ENCODE measurements at places on chromosomes 7 and 10. TPM values are rescaled to one million over a fixed set of nuclear protein-coding genes. Genes with fewer than 3 reads are reported as not detected.

DNA sequence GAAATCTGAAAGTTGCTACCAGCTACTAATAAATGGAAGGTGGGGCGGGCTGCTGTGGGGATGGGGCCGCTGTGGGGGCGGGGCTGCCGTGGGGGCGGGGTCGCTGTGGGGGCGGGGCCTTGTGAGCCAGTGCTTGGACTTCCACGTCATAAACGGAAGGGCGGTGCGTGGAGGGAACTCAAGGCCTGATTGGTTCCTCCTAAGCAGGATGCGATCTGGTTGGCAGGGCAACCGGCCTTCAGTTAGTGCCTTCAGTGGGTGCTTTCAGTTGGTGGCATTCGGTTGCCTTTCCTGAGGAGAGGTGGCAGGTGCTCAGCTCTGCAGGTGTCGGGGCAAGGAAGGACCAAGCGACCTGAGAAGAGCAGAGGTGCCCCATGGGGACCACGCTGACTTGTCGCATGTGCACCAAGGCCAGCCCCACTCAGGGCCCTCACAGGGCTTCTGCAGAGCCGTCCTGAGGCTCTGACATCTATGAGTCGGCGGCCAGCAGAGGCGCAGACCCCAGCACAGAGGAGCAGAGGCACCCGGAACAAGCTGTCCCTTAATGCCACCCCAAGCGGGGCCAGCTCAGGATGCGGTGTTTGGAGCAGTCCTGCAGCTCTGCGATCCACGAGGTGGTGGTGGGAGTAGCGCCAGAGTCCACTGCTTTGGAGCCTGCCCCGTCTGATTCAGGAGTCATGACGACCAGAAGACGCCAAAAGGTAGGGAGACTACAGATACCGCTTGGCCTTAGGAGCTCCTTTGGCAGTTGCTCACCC, 54.4 kb upstream of the PDSS1 start:
- no peak overlapping the region for H3K27ac ChIP-seq
- no peaks in the 10 kb centered on the region for H3K4me1 ChIP-seq
- no peaks in the 10 kb centered on the region for H3K27me3 ChIP-seq
- H3K4me3 ChIP-seq = no peak overlapping the region
- no peaks in the 10 kb centered on the region for H3K36me3 ChIP-seq

DNA sequence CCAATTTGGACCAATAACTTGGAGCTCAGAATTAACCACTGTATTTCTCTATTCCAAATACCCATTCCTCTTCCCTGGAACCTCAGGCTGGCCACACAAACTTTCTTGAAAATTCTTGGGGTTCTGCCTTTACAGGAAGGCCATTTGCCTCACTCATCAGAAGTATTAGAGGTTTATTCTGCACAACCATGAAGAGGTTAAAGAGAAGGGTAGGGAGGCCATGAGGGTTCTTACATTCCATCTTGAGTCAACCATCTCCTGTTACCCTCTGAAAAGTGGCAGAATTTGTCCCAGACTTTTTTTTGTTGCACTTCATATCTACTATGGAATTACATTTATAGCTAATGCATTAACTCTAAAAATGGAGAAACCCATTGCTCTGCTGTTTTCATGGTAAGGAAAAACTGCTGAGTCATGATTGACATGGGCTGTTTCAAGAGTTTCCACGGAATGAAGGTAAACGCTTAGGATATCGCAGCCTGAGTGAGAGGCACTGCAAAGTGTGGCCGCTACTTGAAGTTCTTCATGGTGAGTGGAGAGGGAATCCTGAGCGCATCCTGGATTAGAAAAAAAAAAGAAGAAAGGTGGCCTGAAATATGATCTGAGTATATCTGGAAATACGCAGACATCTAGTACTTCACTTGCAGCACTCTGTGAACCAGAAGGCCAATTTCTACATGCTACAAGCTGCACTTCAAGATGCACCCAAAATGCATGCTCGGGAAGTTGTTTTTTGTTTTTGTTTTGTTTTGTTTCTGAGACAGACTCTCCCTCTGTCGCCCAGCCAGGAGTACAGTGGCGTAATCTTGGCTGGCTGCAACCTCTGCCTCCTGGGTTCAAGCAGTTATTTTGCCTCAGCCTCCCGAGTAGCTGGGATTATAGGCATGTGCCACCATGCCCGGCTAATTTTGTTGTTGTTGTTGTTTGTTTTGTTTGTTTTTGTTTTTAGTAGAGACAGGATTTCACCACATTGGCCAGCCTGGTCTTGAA, 83.7 kb downstream of the KIAA1217 start:
- no peak for DNase-seq
- H3K36me3 ChIP-seq = no peaks in the 10 kb centered on the region
- no peaks in the 10 kb centered on the region for H3K27me3 ChIP-seq

GRCh38 chr7:66301249-66301648, 96.1 kb downstream of the TPST1 start:
- H3K27me3 ChIP-seq = no peaks in the 10 kb centered on the region
- no peak for DNase-seq
- H3K36me3 ChIP-seq = no peaks in the 10 kb centered on the region
- H3K27ac ChIP-seq = no peak overlapping the region

- H3K27ac ChIP-seq = no peak overlapping the region
- no peaks in the 10 kb centered on the region for H3K36me3 ChIP-seq
- H3K4me1 ChIP-seq = no peaks in the 10 kb centered on the region
- no peak overlapping the region for H3K4me3 ChIP-seq
- no peaks in the 10 kb centered on the region for H3K27me3 ChIP-seq
- no peak for DNase-seq
Observed at GRCh38 chr7:34747867-34748727, 90.1 kb downstream of the NPSR1 start.

DNA sequence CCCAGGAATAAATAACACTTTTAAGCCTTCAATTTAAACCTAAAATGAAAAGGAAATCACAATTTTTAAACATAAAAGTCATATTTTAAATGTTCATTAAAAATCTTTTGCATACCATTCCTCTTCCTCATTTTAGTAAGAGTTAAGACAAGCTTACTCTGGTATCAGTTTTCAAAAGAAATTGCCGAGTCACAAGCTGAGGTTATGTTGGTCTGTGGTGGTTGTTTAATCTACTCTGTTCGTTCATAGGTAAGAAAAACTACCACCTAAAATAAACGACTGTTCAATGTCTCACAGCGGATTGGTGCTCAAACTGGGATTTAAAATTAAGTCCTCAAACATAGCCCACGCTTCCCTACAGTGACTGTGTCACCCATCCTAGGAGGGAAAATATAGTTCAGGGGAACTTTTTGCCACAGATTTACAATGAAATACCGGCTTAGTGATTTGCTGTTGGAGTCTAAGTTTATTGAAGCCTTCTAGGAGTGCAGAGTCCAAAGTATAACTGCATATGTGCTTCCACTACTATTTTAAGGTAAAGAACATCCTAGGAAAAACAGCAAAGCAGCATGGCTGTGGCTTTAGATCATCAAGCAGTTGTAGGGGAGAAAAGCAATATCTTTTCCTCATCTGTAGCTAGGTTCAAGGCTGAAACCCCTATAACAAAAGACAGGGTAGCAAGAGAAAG, 61.1 kb downstream of the GNAT3 start:
- H3K27ac ChIP-seq = no peak overlapping the region
- H3K27me3 ChIP-seq = no peaks in the 10 kb centered on the region
- no peak overlapping the region for H3K4me3 ChIP-seq

GRCh38 chr10:56317603-56318002, 43.5 kb downstream of the ZWINT start:
- H3K4me3 ChIP-seq = no peak overlapping the region
- no peaks in the 10 kb centered on the region for H3K27me3 ChIP-seq
- H3K36me3 ChIP-seq = no peaks in the 10 kb centered on the region
- no peaks in the 10 kb centered on the region for H3K4me1 ChIP-seq

GRCh38 chr7:83101530-83101929, 61.2 kb downstream of the PCLO start:
- no peak for DNase-seq
- no peak overlapping the region for H3K27ac ChIP-seq
- no peak overlapping the region for H3K4me3 ChIP-seq
- H3K36me3 ChIP-seq = no peaks in the 10 kb centered on the region

- DNase-seq = no peak
- no peaks in the 10 kb centered on the region for H3K36me3 ChIP-seq
- no peak overlapping the region for H3K27ac ChIP-seq
- no peaks in the 10 kb centered on the region for H3K27me3 ChIP-seq
- H3K4me3 ChIP-seq = no peak overlapping the region
Observed at GRCh38 chr7:69903410-69903809, 305.1 kb downstream of the AUTS2 start.

DNA sequence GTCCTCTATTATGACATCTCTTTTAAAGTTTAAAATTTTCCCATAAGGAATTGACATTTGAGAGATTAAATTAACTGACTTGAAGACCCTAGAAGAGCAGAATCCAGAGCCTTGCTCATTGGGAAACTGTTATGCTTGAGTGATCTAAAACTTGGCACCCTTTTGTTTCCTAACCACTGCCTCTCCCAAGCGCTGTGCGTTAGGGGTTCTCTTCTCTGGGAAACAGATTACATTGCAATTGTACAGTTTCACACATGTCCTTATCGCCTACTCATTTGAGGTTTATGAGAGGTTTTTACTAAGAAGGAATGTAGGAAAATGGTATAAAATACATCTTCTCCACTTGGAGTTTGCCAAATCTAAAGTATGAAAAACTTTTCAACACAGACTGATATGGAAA, 126.8 kb upstream of the AMPH start:
- H3K4me3 ChIP-seq = no peak overlapping the region
- peaks cover 7% of the 10 kb centered on the region for H3K36me3 ChIP-seq
- no peak overlapping the region for H3K27ac ChIP-seq
- no peak for DNase-seq
- H3K27me3 ChIP-seq = no peaks in the 10 kb centered on the region

- H3K36me3 ChIP-seq = no peaks in the 10 kb centered on the region
- no peaks in the 10 kb centered on the region for H3K27me3 ChIP-seq
- peak; percentile 65 for DNase-seq
- H3K27ac ChIP-seq = no peak overlapping the region
- H3K4me1 ChIP-seq = peaks cover 28% of the 10 kb centered on the region
Observed at GRCh38 chr7:141012044-141012685, 2.6 kb downstream of the MRPS33 start.

DNA sequence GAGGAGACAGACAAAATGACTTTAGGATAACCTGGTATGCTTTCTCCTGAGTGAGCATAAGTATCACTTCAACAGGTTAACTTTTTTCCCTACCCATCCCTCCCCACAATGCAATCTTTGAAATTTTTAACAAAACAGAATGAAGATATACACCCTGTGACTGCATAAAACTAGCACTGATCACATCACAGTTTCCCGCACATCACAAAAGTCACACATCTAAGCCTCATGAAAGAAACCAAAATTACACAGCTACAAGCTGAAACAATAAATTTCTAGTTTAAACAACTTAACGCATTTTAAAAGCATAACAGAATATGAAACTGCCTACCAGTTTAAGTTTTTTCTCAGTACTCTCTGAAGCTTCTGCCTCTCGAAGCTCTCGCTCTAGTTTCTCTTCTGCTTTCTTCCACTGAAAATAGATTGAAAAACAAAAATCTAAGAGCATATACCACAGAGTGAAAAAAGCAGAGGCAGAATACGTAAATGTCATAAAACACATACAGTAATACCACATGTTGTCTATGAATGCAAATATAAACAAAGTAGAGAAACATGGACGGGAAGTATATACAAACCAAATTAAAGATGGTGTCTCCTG, 18.1 kb downstream of the NOC3L start:
- H3K27ac ChIP-seq = no peak overlapping the region

The CRPPA gene
- polyA plus RNA-seq = 0.32 TPM

The PRKAR2B gene
- 0.93 TPM for polyA plus RNA-seq

The SPDYE6 gene
- polyA plus RNA-seq = 0.89 TPM

The SEMA4G gene
- polyA plus RNA-seq = 0.06 TPM

The SAMD9L gene
- 45.7 TPM for polyA plus RNA-seq

The ASB10 gene
- not detected for polyA plus RNA-seq

The ARMH3 gene
- polyA plus RNA-seq = 25.1 TPM

The LEP gene
- polyA plus RNA-seq = not detected

The KNDC1 gene
- polyA plus RNA-seq = 0.05 TPM

Measured in CD8-positive, alpha-beta memory T cell (primary cell).